ENCODE measurements at places on chromosomes 2 and 18. TPM values are rescaled to one million over a fixed set of nuclear protein-coding genes. Genes with fewer than 3 reads are reported as not detected.

GRCh38 chr2:166572937-166573336 is 78.9 kb upstream of the SCN7A start:
- no peak overlapping the region for H3K27ac ChIP-seq
- no peaks in the 10 kb centered on the region for H3K36me3 ChIP-seq
- DNase-seq = no peak

- H3K27me3 ChIP-seq = no peaks in the 10 kb centered on the region
- H3K27ac ChIP-seq = no peak overlapping the region
- no peak overlapping the region for H3K4me3 ChIP-seq
- H3K4me1 ChIP-seq = no peaks in the 10 kb centered on the region
- no peak for DNase-seq
Observed at GRCh38 chr18:37499044-37499443, 66.6 kb downstream of the CELF4 start.

- DNase-seq = no peak
- no peak overlapping the region for H3K27ac ChIP-seq
- H3K27me3 ChIP-seq = no peaks in the 10 kb centered on the region
- H3K4me3 ChIP-seq = no peak overlapping the region
Observed at GRCh38 chr18:79386547-79386946, 9.2 kb upstream of the NFATC1 start.

- no peak overlapping the region for H3K4me3 ChIP-seq
- H3K36me3 ChIP-seq = no peaks in the 10 kb centered on the region
- no peak for DNase-seq
- no peaks in the 10 kb centered on the region for H3K27me3 ChIP-seq
- no peaks in the 10 kb centered on the region for H3K4me1 ChIP-seq
Observed at GRCh38 chr2:230591850-230592249, 120.8 kb upstream of the CAB39 start.

GRCh38 chr2:227410191-227410590 is 22.4 kb upstream of the SCYGR1 start:
- peaks cover 6% of the 10 kb centered on the region for H3K4me1 ChIP-seq
- H3K27ac ChIP-seq = no peak overlapping the region
- no peak for DNase-seq
- no peak overlapping the region for H3K4me3 ChIP-seq

Gene MYO5B
- total RNA-seq = 1.2 TPM

Measured in aorta (tissue), 5 donors.